Mucosa of descending colon (tissue), 3 donors: ENCODE measurements at places on chromosomes 2 and 18.

GRCh38 chr2:43174368-43174916 is 52.0 kb downstream of the ZFP36L2 start:
- peak; percentile 66 for DNase-seq

DNA sequence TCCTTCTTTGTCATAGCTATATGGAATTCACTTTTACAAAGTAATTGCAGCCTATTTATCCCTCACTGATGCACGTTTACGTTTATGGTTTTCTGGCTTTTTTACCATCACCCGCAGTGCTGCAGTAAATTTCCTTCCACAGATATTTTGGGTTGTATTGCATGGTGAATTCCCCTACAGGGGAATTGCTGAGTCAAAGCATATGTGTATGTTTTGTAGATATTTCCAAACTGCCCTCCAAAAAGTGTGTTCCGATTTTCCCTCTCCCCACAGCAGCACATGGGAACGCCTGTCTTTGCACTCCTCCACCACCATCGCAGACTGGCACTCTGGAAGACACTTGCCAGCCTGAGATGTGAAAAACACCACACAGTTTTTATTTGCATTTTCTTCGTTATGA is 80.6 kb upstream of the UXS1 start:
- no peak for DNase-seq

DNA sequence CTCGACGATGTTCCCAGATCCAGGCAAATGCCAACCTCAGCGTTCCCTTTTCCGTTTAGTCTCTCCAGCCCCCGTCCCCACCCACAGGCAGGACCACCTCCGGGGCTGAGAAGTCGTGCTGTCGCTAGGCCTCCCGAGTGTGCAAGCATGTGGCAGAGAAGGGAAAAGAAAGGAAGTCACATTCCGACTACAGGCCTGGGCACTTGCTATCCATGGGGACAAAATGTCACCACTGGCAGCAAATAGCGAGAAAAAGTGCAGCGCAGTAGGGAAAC is 420 bp downstream of the PIGN start:
- no peak for DNase-seq

DNA sequence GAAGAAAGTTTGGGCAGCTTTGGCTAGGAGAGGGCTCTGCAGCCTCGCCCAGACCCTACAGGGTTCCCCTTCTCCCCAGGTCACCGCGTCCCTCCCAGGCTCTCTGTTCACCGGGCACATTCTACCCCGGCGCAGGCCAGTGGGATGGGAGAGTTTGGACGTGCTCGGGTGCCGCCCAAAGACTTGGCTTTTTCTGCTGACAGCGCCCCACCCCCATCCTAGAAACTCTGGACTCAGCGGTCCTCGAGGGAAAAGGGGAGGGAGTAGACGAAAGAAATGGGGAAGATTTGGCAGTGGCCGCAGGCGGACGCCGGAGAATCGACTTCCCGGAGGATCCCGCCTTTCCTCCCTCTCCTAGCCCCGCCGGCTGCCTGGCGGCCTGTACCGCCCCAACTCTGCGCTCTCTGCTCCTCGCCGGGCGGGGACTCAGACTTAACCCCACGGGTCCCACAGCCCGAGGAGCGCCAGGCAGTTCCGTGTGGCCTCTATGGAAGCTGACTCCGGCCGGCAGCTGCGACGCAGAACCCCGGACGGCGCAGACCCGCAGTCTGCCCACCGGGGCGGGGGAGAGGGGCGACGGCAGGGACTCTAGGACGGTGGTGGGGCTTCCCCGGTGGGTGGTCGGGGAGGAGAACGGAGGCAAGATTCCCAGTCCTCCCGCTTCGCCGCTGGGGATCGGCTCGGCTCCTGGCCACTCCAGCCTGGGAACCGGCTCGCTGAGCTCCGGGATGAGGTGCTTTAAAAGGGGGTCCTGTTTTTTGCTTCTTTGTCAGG is 863 bp upstream of the SIX2 start:
- DNase-seq: peak; percentile 69

DNA sequence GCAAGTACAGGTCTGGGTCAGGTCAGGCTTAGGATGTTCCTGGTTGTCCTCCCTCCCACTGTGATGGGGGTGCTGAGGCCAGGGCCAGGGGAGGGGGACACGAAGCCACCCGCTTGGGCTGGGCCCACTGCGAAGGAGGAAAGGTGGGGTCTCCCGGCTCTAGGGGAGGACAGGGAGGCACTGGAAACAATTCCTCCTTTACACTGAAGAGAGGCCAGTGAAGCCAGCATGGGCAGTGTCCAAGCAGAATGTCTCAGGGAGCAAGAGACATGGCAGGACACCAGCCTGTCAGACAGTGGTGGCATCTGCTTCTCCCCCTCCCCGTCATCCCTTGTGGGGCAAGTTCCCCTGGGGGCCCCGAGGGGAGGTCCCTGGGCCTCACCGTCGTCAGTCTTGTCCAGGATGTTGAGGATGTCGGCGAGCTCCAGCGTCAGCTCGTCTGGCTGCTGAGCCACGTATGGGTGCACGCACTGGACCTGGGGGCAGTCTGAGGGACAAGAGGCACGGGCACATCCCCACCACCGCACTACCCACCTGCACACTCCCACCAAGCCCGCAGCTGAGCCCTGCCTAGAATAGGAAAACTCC is 10.8 kb downstream of the SNORC start:
- DNase-seq: peak; percentile 19

DNA sequence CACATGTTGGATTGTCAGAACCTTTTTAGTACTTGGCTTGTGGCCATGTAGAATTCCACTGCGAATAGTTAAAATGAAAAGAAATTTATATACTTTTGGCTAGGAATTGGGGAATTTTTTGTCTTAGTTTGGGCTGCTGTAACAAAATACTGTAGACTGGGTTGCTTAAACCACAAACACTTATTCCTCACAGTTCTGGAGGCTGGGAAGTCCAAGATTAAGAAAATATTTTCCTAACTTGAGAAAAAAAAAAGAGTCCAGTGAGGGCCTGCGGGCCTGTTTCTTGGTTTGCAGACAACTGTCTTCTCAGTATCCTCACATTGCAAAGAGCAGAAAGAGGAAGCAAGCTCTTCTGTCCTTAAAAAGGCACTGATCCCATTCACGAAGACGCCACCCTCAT is 81.9 kb downstream of the CD226 start:
- no peak for DNase-seq

- no peak for DNase-seq
Measured at GRCh38 chr2:150143087-150143536, 344.4 kb downstream of the RND3 start.

- DNase-seq: no peak
Measured at GRCh38 chr18:22026889-22027288, 142.5 kb upstream of the GATA6 start.

DNA sequence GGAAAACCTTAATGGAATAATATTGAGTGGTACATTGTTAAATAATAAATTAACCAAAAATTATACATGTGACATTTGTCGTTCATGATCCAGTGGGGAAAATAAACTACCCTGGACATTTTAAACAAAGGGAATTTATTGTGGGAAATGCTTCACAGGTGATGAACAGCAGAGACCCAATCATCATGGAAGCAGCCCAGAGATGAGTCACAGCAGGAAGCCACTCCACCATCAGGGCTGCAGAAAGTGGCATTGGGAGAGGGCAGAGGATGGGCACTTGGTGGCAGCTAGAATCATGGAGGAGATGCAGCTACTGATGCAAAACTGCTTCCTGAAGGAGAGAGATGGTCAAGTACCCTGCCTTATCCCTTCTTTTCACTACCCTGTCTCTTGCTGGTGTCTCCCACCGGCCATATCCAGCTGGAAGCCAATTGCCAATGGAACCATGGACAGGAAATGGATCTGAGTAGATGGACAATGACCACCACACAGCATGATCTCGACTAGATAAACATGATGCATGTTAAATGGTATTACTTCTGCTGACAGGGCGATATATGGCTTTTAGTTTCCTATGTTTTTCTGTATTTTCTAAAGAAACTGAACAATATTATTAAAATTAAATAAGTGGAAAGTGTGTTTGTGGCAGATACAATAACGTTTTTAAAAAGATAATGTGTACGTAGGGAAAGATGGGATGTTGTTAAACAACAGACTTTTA is 139.8 kb downstream of the RPIA start:
- no peak for DNase-seq

GRCh38 chr2:232957657-232958090 is 55.4 kb downstream of the NGEF start:
- DNase-seq: no peak
